Stimulated activated CD8-positive, alpha-beta memory T cell treated with anti-CD3 and anti-CD28 coated beads, Interleukin-4, amount 100 ng/mL, for 1 hour (primary cell): ENCODE measurements at places on chromosomes 1 and 21.

DNA sequence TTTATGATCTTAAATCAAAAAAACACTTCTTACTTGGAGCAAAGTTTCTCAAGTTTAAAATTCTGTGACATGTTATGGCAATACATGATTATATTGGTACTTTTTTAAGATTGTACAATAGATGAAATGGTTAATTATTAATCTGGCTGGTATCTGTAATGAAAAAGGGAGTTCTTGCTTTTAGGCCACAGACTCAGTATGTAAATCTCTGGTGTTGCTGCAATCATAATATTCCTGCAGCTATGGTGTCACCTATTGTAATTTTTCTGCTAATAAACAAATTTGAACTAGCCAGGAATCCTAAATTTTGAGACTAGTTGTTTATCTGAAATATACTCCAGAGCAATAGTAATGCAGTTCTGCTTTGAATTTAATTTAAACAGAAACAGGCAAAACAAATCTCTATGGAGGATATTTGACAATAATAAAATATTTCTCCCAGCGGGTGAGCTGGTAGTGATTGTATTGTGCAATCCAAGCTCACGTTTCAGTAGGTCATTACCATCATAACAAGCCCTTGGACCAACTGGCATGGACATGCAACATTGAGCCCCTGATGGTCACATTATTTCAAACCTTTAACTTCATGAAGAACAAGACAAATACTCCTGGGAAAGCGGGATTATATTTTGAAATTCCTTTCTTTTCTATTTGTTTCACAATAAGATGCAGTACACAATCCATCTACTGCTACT is 77.2 kb upstream of the USH2A start:
- DNase-seq: no peak

DNA sequence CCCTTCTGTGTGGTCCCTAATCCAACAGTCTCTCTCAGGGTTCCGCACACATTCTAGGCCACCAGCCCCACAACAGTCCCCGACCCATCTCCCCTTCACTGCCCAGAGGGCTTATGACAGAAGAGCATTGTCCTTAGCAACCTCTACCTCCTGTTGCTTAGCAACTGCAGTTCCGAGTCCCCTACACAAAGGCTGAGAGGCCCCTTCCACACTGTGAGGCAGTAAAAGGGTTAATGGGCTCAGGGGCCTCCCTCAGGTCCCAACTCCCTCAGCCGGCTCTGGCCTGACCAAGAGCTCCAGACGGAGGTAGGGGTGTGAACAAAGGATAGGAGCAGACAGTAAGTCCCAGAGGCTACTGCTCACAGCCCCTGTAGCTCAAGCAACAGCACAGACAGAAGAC is 4.3 kb downstream of the IGSF9 start:
- no peak for DNase-seq

DNA sequence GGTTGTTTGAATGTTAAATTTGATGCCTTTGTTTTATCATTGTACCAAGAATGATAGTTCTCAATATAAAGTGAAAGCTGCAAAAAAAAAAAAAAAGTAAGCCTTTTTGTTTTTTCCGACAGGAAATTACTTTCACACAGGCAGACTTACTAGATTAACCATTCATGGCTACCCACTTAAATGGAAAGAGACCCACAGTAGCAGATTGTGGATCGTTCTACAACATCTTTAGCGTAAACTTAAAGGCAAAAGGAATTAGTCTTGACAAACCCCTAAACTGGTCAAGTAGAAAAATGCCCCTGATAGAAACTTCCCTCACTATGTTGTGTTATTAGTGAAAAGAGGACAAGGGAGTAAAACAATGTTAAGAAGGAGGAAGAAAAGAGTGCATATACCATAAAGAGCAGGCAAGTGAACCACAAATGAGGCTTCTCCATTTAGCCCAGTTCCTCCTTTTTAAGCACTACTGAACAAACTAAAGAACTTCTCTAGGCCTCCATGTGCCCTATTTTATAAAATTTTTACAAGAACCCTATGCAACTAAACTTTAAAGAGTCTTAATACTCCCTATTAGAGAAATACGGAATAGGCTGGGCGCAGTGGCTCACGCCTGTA is 1560.3 kb downstream of the MRPL39 start:
- no peak for DNase-seq

GRCh38 chr1:170697316-170697715 is 33.4 kb downstream of the PRRX1 start:
- DNase-seq: no peak

DNA sequence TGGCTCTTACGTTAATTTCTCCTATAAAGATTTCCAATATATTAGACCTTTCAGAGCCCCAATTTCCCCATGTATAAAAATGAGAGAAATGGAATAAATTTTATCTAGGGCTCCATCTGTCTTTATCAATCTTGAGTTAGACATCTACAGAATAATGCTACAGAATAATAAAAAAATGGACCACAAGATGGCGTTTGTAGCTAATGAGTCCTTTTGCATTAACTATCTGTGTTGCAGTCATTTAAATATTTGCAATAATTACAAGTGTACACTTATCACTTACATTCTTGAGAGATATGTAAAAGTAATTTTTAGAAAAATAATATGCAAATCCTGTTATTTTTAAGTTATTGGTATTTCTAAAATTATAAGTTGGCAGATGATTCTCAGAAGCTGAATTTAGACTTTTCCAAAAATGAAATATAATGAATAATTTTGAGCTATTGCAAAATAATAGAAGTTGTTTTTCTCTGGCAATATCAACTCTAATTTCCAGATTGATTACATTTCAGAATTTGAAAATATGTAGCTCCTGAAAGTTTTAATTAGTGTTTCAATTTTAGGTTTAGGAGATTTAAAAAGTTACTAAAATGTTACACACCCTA is 87.7 kb downstream of the SNX7 start:
- no peak for DNase-seq

GRCh38 chr1:204578867-204579664 is 62.9 kb downstream of the MDM4 start:
- no peak for DNase-seq

DNA sequence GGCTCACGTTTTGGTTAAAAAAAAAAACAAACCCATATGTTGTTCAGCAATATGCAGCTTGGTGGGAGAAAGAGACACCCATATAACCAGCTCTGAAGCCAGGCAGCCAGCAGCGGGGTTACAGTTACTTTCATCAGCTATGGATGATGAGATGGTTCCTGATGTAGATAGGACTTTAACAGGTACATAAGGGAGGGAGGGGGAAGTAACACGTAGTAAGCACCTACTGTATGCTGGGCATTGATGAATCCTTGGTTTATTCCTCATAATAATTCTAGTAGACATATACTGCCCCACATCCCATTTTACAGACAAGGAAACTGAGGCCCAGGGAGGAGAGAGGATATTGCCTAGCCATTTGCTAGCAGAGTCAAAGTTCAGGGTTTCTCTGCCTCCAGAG is 2.0 kb downstream of the SLC1A7 start:
- DNase-seq: no peak

GRCh38 chr1:206089341-206089740 is 27.8 kb downstream of the AVPR1B start:
- DNase-seq: no peak

GRCh38 chr1:12417389-12417788 is 187.6 kb downstream of the VPS13D start:
- DNase-seq: no peak

GRCh38 chr1:183773482-183774274 is 31.2 kb upstream of the RGL1 start:
- DNase-seq: no peak

DNA sequence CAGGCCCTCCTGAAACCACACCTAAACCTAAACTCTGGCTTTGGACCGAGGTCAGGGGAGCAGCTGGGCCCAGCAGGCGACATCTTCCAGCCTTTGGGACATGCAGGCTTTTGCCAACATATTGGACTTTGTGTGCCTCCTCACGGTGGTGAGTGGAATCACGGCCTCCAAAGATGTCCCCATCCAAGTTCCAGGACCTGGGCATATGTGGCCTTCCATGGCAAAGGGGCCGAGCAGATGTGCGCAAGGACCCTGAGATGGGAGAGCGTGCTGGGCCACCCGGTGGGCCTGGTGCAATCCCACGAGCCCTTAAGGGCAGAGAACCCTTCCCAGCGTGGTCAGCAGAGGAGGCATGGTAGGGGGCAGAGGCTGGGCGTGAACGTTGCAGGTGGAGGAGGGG is 160.8 kb upstream of the C1orf174 start:
- DNase-seq: no peak

DNA sequence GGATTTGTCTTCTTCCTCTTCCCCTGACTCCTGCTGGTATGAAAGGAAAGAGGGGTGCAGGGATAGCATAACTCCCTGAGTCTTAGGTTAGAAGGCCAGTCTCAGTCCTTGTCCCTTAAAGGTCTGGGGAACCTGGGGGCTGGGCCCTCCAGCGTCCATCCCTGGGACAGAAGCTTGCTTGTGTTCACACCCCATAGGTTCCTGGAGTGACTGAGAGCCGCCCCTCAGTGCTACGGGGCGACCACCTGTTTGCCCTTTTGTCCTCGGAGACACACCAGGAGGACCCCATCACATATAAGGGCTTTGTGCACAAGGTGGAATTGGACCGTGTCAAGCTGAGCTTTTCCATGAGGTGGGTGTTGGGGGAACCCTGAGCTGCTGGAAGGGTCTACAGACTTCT is 13.1 kb downstream of the RHOC start:
- DNase-seq: no peak

GRCh38 chr1:11841245-11842153 is 6.1 kb downstream of the NPPA start:
- no peak for DNase-seq

DNA sequence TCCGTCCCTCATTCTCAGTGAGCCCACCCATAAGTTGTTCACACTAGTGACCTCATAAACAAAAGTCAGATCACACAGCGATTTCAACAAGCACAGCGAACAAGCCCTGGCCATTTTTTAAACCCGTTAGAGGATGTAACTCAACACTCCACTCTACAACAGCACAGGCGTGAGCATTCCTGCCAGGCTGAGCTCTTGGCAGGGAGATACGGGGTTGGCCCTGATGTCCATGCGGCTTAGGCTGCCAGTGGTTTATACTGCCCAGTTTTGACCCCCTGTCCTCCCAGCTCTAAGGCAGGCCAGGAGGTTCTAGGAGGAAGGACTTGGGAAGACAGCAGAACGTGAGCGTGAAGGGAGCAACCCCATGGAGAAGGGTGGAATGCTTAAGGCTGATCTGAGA is 35.0 kb downstream of the PARP1 start:
- DNase-seq: no peak

DNA sequence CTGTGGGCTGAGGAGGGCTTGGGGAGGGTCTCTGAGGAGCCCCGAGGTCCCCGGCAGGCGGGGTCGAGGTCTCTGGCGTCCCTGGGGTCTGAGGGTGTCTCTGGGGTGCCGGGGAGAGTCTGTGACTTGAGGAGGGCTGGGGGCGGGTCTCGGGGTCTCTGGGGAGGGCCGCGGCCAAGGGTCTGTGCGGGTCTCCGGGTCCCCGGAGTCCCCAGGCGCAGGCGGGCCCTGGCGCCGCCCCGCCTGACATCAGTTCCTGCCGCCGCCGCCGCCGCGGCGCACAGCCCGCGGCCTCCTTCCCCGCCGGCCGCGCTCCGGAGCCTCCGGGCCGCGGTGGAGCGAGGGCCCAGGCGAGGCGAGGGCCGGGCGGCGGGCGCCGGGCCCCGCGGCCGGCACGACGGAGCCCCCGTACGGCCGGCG is at the start of gene PLEKHM2:
PLEKHM2 (plus strand) TSS at position 279 of the 420 bp plus-strand sequence. CDS start 239 bp downstream, outside the sequence.
- no peak for DNase-seq

DNA sequence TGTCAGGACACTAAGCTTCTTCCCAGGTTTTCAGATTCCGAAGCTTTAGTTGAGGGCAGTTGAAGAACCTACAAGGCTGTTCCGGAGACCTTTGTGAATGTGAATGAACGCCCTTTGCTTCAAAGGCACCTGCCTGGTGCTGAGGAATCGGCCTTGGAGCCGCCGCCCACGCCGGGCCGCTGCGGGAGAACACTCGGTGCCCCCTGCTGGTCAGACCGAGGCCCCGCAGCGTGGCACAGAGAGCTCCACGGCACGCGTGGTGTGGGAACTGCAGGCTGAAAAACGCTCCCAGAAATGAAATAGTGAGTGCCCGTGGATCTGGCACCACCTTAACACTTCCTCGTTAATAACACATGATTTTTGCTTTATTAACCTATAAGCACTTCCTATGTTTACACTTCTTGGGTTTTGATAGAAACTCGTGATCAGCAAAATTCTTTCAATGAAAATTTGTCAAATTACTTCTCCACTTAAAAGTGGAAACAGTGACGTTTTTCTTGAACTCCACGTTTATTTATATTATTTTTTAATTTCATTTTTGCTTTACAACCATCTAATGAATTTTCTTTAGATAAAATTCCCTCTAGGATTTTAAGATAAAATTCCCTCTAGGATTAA is 460.6 kb downstream of the DSCAM start:
- no peak for DNase-seq

GRCh38 chr1:30756545-30757351 is 826 bp downstream of the LAPTM5 start:
- DNase-seq: no peak

- DNase-seq: no peak
These were observed 26.3 kb downstream of the AGMAT start for GRCh38 chr1:15558516-15558915.

DNA sequence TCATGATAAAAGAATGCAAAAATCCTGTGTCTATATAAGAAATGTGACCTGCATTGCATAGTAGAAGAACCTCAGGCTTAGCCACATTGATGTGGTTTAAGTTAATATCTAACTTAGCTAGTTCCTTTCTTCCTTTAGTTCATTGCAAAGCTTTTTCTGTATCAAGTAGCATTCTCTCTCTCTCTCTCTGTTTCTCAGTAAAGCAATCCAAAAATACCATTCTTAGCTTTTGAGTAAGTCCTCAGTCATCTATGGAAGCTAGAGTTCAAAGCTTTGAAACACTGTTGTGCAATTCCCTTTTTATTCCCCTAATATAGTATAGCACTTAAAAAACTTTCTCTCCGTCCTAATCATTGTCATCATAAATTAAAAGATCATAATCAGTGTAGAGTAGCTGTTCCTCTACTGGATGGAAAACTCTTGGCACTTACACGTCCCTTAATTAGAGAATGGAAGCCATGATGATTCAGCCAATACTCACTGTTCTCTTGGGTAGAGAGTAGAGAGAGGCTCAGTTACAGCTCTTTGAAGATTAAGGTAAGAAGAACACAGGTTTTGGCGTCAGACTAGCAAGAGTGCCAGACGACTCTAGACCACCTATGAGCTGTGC is 350.3 kb upstream of the LYPLAL1 start:
- no peak for DNase-seq

DNA sequence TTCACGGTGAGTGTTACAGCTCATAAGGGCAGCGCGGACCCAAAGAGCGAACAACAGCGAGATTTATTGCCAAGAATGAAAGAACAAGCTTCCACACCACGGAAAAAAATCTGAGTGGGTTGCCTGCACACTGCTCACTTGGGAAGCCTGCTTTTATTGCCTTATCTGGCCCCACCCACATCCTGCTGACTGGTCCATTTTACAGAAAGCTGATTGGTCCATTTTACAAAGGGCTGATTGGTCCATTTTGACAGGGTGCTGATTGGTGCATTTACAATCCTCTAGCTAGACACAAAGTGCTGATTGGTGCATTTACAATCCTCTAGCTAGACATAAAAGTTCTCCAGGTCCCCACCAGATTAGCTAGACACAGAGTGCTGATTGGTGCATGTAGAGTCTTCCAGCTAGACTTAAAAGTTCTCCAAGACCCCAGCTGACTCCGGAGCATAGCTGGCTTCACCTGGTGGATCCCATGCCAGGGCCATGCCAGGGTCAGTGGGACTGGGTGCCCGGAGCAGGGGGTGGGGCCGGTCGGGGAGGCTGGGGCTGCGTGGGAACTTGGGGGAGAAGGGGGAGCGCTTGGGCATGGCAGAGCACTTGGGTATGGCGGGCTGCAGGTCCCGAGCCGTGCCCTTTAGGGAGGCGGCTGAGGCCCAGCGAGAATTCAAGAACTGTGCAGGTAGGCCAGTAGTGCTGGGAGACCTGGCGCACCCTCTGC is 75.4 kb upstream of the ATP1A1 start:
- DNase-seq: no peak
